Amniotic epithelial cell (primary cell): ENCODE measurements at places on chromosomes 7 and 10.

- DNase-seq, result no peak
Measured at GRCh38 chr7:151666886-151667285, 147.2 kb upstream of the RHEB start.

- no peak for DNase-seq
Measured at GRCh38 chr7:23373151-23374004, 74.2 kb downstream of the MALSU1 start.

- DNase-seq, result no peak
Measured at GRCh38 chr10:28111712-28112111, 112.8 kb upstream of the ODAD2 start.

- peak; percentile 8 for DNase-seq
Measured at GRCh38 chr7:118184565-118184940, 589 bp downstream of the LSM8 start.

DNA sequence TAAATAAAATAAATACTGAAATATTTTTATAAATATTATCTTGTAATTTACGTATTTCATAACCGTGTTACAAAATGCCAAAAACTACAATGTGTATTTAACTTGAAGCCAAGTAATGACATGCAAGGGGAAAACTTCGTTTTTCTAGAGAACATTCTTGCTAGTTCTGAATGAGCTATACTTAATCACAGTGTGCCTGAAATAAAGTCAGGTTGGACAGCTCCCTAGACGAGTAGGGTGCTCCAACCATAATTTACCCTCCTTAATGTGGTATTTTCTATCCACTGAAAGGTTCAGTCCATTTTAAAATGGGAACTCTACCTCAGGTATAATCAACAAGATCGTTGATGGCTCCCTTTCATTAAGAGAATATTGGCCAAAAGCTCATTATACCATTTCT is 194.5 kb upstream of the AHR start:
- DNase-seq, result peak; percentile 11

DNA sequence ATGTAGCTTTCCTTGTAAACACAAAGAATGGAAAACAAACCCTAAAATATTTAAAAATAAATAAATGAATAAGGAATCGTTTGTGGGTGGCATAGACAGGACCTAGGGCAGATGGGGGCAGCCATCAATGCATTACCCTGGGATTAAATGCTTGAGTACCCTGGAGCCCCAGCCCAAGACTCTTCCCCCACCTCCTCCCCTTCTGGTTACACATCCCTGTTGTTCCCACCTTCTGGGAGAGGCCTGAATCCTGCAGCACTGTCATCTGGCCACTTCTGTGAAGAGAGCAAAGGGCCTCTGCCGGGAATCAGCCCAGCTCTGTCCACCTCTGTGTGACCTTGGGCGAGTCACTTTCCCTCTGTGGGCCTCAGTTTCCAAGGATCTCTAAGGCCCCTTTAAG is 61.6 kb upstream of the COL13A1 start:
- no peak for DNase-seq

- DNase-seq, result peak; percentile 50
Measured at GRCh38 chr7:16926283-16926682, 44.5 kb upstream of the AGR3 start.

- DNase-seq, result no peak
Measured at GRCh38 chr7:67493366-67493765, 496.7 kb downstream of the TYW1 start.

GRCh38 chr10:49827297-49827696 is 65.2 kb upstream of the OGDHL start:
- DNase-seq, result no peak

DNA sequence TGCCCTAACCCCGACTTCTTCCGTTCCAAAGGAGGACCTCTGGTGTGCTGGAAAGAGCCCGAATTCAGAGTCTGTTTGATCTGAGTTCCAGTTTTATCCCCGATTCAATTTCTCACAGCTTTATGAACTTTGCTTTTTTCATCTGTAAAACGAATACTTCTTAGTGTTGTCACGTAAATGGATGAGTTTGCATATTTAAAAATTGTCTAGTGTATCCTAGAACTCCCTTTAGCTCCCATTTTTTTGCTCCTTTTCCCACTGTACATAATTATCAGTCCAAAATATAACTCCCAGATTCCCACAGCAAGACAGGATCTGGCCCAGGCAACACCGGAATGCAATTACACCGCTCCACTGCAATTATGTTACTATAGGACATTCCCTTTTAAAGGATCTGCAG is 80.7 kb upstream of the ARHGAP21 start:
- no peak for DNase-seq

DNA sequence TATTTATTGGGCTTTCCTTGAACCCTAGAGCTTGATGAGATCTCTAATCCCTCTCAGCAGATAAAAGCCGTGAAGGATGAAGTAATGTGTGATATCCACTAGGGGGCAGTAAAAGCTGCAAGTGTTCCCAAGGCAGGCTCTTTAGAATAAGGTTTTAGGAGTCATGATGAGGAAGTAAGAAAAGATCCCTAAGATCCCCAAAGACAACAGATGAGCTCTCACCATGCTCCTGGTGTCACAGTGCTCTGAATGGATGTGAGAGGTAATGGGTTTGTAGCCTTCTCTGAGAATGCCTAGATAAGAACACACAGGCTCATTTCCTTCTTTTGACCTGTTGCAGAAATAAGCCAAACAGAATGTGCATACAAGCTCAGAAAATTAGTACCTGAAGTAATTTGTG is 70.4 kb upstream of the ITPRID1 start:
- DNase-seq, result peak; percentile 14

- DNase-seq, result no peak
Measured at GRCh38 chr10:126511917-126512479, 123.7 kb upstream of the ADAM12 start.

- DNase-seq, result no peak
Measured at GRCh38 chr7:26854876-26855855, 9.2 kb downstream of the SKAP2 start.

- no peak for DNase-seq
Measured at GRCh38 chr10:1807196-1807595, 69.9 kb upstream of the ADARB2 start.

- peak; percentile 75 for DNase-seq
Measured at GRCh38 chr10:58775960-58776567, 263.4 kb downstream of the BICC1 start.

GRCh38 chr7:131633342-131633843 is 77.0 kb upstream of the PODXL start:
- DNase-seq, result peak; percentile 78

DNA sequence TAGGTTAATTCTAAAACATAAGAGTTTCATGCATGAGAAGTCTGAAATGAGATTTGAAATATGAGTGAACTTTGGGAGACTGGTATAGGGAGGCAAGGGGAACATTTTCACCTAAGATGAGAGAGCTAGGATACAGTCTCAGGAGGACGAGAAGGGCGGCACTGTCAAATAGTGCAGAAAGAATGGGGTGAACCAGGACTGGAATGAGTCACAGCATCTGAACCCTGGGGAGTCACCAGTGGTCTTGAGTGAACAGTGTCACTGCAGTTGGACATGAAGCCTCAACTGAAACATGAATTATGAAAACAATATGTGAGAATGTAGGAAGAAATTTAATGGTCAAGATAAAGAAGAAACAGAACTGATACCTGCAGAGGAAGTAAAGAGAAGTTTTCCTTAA is 33.8 kb downstream of the GNG11 start:
- DNase-seq, result no peak

GRCh38 chr7:134856691-134857090 is 77.3 kb downstream of the CALD1 start:
- peak; percentile 85 for DNase-seq

DNA sequence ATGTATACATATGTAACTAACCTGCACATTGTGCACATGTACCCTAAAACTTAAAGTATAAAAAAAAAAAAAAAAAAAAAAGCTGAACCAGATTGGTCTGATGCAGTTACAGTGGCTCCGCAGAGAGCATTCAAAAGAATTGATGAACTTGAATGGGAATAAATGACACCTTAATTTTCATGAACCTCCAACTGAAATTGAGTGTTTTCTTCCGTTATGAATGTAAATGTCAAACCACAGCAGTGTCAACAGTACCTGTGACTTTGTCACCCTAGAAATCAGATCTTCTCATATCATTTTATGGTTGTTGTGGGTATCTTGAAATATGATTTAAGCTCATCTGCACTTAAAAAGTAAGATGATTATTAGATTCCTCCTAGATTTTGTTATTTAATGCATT is 32.7 kb upstream of the SRGN start:
- no peak for DNase-seq

DNA sequence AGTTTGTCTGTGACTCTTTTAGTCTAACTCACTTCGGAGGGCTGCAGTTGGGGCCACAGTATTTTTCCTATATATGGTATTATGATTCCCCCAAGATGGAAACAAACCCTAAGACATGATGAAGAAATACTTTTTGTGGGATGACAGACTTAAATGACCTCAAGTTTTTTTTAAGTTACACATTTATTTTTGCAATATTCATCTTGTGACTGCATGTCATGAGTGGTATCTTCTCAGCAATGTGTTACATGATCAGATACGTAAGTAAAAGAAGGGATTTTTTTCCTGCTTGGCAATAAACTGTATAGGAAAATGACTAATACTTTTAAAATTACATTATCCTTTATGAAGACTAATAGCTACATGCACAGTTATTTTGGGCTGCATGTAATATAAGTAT is 57.8 kb downstream of the OR13A1 start:
- no peak for DNase-seq

- DNase-seq, result no peak
Measured at GRCh38 chr7:150471886-150472285, 21.5 kb downstream of the GIMAP8 start.

- DNase-seq, result peak; percentile 17
Measured at GRCh38 chr7:16417906-16418305, 3.4 kb downstream of the CRPPA start.

DNA sequence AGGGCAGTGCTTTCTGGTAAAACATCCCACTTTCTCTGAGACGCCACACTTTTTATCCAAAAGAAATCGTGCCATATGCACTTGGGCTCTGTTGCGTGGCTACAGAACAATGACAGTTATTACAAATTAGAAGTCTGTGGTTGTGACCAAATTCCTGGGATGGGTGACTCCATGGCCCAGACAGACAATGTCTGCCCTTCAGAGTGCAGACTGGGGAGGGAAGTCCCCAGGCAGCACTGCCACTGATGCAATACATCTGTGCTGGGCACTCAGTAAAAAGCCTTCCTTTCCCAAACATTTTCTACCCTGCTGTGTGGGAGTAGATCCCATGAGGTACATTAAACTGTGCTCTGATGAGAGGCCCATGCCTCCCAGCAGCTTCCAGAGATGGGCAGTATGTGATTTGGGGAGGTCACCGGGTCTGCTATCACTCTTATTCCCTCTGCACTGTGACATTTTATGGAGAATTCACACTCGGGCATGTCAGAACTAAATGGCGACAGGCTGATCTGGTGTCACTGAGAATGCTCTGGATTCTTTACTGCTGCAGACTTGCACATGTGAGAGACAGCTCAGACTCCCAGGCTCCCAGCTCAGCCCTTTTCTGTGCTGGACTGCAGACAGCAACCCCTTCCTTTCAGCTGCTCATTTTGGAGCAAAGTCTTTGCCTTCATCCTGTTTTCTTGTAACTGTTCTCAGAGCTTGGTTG is 243.5 kb upstream of the ZNF32 start:
- DNase-seq, result peak; percentile 19

GRCh38 chr10:81439445-81439844 is 435.5 kb upstream of the NRG3 start:
- no peak for DNase-seq

DNA sequence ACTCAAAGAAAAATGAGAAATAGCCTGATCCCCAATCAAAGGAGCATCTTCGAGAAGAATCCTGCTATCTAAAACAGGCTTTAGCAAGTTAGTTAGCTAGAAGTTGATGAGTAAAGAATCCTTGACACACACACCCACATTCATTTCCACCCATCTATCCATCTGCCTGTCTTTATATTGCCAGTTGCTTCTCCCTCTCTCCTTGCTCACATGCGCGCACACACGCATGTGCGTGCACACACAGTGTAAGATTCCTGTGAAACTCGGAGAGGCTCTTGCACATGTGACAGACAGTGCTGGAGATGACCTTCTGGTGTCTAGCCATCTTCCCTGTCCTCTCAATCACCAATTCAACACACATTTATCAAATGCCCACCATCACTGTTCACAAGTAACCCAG is 393.3 kb downstream of the PLXNA4 start:
- DNase-seq, result no peak

DNA sequence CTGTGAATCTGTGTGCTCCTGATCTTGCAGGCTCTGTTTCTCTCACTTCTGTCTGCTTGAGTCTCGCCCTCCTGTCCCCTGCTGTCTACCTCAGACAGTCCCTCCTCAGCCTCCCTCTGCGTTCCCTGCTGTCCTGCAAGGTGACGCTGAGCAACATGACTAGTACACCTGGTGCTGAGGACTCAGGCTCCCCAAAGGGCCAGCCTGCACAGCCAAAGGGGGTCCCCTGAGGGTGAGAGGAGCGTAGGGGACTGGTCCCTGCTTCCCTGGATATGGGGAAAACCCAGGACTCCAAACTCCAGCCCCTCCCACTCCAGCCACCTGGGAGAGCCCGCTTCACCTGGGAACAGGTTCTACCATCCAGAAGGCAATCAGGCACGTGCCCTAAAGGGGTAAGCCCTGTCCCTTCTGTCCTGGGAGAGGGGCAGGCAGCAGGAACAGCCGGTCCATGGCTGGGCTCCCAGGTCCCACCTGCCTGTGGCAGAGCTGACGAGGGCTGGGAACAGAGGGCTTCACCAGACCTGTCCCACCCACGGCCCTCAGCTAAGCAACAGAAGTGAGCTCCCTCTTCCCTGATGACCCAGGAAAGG is 156.5 kb downstream of the UBE2H start:
- DNase-seq, result no peak

DNA sequence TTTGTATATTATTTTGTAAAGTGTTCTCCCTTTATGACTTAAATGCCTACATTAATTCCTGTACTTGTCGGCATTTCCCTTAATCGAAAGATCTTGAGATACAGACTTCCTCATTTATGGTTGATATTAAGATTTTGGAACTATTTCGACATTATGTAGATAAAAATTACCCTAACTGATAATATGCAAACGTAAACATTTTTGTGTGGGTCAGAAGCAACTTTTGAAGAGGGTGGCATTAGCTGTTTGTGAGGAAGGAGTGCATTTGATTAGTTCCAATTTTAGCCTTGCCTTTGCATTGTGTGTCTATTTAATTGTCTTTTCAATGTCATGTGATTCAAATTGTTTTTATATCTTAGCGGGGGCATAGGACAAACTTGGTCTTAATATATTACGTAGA is 114.7 kb downstream of the BICC1 start:
- no peak for DNase-seq

GRCh38 chr10:13087986-13088618 is 11.9 kb upstream of the OPTN start:
- peak; percentile 70 for DNase-seq

DNA sequence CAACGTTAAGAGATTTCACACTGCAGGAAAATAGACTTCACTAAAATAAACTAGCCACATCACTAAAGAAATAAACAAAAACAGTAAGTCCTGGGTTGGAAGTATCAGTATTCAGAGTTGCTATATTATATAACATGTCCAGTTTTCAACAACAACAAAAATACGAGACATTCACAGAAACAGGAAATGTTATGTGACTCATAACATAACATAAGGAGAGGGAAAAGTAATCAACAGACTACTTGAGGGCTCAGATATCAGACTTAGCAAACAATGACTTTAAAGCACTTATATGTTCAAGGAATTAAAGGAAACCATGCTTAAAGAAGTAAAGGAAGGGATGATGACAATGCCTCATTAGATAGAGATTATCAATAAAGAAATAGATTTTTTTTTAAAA is 73.5 kb upstream of the MKLN1 start:
- no peak for DNase-seq
